ENCODE measurements at places on chromosomes 16 and 17.

- DNase-seq, result no peak
These were observed 18.1 kb downstream of the ABCA6 start for GRCh38 chr17:69123626-69124025.

DNA sequence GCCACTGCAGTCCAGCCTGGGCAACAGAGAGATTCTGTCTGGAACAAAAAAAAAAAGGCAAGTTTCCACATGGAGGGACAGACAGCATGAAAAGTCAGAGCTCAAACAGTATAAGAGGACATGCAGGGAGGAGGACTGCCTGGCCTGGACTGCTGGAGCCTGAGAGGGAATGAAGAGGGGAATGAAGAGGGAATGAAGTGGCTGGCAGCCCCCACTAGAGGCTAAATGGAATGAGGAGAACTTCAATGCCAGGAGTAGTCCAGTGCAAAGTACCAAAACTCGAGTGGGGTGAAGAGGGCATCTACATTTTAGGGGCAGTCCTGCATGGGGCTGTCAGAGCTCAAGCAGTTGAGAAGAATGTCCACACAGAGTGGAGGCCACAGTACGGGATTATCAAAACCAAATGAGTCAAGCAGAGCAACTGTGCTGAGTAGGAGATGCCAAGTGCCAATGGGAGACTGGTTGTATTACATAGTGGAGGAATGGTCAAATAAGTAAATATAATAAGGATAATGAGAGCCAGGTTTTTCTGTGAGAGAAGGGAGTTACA is 22.9 kb downstream of the IKZF3 start:
- DNase-seq, result no peak

- DNase-seq, result no peak
These were observed 2.4 kb downstream of the CRAMP1 start for GRCh38 chr16:1614456-1615102.

DNA sequence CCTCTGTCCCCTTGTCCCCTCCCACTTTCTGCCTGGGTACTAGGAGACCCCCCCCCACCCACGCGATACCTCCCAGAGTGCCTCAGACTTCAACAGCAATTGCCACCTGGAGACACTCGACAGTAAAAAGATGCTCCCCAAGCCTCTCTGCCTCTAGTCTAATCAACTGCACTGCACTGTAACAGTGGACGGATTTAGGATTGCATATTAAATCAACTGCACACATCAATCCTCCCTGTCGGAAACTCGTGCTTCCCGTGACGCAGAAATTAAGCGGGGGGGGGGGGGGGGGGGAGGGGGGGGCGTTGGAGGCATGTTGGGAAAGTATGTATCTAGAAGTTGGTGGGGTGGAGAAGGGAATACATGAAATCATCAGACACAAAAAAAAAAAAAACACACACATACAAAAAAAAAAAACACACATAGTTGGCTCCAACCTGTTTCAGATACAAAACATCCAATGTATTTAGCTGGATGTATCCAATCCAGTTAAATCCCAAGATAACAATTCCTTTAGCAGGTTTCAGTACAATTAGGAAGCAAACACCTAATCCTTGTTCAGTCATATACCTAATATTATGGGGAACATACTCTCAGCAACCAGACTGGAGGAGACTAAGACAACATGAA is 29.7 kb downstream of the FAM222B start:
- peak; percentile 71 for DNase-seq

- no peak for DNase-seq
These were observed 25.3 kb upstream of the LITAF start for GRCh38 chr16:11611871-11612664.

DNA sequence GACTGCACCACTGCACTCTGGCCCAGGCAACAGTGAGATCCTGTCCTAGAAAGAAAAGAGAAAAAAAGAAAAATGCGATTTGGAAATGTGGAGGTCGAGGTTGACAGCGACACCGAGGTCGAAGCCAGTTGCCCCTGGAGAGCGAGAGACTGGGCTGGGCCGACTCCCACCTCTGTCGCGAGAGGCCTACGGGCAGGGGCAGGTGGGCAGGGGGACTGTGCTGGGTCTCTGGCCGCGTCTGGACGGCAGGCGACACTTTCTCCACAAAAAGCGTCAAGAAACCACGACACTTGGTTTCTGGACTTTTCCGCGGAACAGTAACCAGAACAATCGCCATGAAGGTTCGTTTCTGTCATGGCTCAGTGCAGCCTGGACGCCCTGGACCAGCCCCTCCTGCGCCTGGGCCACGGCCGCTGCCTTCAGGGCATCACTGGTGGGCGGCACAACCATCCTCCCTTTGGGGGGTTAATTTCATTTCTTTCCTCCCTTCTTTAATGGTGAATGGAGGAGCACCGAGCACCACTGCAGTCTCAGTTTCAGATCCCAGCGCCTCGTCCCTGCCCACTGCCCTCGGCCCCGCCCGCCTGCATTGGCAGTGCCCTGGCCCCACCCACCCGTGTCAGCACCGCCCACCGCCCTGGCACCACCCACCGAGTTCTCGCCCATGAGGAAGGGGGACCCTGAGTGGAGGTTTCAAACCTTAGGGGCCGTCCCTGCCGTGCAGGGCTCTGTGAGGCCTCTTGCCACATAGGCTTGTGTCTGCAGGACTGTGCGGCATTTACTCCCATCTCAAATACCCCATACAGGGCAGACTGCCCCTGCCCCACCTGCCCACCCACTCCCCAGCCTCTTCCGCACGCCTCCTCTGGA is 18.5 kb upstream of the CDH15 start:
- DNase-seq, result no peak

DNA sequence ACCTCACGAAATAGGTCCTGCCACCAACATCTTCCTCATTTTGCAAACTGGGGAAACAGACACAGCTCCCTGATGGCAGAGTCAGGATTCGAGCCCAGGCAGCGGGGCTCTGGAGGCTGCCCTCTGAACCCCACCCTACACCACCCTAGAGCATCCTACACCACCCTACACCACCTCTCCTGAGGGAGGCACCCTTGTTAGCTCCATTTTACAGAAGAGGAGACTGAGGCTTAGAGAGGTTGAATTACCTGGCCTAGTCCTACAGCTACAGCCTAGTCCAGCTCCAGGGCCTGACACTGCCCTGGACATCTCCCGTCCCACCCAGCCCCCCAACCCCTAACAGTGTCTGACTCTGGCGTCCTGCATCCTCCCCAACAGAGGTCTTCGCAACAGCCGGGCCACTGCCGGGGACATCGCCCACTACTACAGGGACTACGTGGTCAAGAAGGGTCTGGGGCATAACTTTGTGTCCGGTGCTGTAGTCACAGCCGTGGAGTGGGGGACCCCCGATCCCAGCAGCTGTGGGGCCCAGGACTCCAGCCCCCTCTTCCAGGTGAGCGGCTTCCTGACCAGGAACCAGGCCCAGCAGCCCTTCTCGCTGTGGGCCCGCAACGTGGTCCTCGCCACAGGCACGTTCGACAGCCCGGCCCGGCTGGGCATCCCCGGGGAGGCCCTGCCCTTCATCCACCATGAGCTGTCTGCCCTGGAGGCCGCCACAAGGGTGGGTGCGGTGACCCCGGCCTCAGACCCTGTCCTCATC is 3.2 kb upstream of the NECAB2 start:
- DNase-seq, result no peak

DNA sequence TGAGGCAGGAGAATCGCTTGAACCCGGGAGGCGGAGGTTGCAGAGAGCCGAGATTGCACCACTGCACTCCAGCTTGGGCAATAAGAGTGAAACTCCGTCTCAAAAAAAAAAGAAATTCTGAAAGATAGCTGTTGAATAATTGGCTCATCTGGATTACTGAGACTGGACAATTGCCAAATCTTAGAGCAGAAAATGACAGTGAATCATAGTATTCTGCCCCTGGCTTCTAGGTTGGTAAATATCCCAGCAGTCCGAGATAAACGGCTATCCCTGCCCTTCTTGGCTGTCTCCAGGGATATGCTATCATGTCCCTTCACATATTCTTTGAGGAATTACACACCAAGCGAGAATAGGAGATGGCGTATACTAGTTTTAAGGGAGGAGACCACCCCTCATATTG is 35.5 kb upstream of the METTL16 start:
- DNase-seq, result peak; percentile 28

- peak; percentile 23 for DNase-seq
These were observed 19.2 kb downstream of the TMEM114 start for GRCh38 chr16:8571061-8571596.

DNA sequence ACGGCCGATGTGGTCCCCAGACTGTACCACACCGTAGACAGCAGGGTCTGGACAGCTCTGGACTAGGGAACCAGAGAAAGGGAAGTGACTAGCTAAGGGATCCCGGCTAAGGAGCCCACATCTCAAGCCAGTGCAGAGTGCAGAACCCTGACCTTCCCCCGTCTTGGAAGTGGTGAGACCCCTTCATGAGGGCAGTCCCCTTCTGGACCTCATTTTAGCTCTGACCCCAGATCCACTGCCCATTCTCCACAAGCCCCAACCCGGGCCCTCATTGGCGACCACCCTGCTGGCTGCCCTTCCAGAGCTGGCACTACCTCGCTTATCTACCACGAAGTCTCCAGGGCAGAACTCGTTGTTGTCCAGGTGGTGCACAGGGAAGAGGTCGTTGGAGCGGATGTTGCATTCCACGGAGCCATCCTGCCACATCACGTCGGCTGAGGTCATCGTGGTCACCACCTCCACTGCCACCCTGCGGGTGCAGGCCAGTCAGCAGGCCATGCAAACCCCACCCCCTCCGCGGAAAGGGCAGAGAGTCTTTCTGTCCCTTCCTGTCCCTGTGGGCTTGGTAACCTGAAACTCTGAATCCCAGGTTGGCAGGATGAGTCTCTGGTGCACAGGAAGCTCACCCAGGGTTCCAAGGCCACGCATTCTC is 14.2 kb downstream of the SPHK1 start:
- DNase-seq, result no peak

- peak; percentile 62 for DNase-seq
These were observed 8.5 kb downstream of the CSF3 start for GRCh38 chr17:40023590-40024292.

GRCh38 chr17:17556671-17557070 is 34.8 kb downstream of the PEMT start:
- DNase-seq, result no peak

- DNase-seq, result peak; percentile 60
These were observed 41.7 kb downstream of the EFCAB5 start for GRCh38 chr17:29982991-29983653.

- no peak for DNase-seq
These were observed 352.7 kb downstream of the XYLT1 start for GRCh38 chr16:17117906-17118577.

GRCh38 chr17:57671667-57672632 is 73.1 kb downstream of the CCDC182 start:
- DNase-seq, result peak; percentile 67

- no peak for DNase-seq
These were observed 192.7 kb downstream of the RPTOR start for GRCh38 chr17:80737106-80738019.

DNA sequence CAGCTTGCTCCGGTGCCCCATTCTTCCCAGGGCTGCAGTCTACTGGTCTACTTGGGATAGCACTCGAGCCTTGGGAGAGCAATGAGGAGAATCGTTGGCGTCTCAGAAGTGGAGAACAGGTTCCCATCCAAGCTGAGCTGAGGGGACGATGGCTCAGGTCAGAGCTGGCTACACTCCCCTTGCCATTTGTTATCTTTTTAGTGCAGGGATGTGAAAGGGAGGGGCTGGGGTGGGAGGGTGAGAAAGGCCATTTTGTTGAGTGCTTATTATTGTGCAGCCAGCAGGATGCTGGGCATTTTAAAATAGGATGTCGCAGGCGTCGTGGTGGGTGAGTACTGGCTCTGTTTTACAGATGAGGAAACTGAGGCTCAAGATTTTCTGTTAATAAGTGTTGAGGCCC is 410.8 kb downstream of the SNX29 start:
- no peak for DNase-seq

DNA sequence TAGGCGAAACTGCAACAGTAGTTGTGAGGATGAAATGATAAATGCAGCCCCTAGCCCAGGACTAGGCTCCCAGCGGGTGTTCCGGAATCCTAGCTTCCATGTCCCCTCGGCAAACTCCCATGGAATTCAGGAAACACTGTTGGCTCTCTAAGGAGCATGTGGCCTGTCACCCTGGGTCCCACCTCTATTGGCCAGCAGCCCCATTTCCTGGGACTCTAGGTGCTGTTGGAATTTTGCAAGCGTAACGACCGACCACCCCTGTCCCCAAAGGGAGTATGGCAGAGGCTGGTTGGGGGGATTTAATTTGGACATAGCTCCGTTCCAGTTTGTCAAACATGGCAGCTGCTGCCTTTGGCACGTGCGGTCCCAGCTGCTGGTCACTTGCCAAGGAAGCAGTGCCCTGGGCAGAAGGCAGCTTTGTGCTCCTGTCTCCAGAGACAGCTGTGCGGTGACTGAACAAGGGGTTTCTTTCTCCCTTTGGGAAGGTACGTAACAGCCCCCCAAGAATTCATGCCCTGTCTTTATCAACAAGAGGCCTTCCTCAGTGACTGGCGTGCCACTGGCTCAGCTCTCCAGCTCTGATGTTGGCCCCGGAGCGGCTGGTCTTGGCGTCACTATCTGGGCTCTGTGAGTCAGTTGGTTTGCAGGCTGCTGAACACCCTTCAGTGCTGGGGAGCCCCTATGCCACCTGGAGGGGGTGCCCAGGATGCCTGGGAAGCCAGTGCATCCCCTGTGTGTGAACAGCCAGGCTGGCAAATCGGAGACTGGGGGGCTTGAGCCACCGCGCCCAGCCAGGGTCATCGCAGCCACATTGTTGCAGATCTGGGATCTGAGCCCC is 235.2 kb upstream of the TNRC6C start:
- no peak for DNase-seq

GRCh38 chr17:37133136-37133535 is 184.4 kb downstream of the AATF start:
- DNase-seq, result no peak

- no peak for DNase-seq
These were observed 171.6 kb downstream of the CDH11 start for GRCh38 chr16:64950262-64950661.

- DNase-seq, result no peak
These were observed 2.5 kb downstream of the PSME3 start for GRCh38 chr17:42835732-42836131.

GRCh38 chr16:19911747-19912454 is 27.3 kb upstream of the GPRC5B start:
- no peak for DNase-seq

- DNase-seq, result peak; percentile 98
These were observed 26.0 kb downstream of the NECAB2 start for GRCh38 chr16:83994087-83994486.

DNA sequence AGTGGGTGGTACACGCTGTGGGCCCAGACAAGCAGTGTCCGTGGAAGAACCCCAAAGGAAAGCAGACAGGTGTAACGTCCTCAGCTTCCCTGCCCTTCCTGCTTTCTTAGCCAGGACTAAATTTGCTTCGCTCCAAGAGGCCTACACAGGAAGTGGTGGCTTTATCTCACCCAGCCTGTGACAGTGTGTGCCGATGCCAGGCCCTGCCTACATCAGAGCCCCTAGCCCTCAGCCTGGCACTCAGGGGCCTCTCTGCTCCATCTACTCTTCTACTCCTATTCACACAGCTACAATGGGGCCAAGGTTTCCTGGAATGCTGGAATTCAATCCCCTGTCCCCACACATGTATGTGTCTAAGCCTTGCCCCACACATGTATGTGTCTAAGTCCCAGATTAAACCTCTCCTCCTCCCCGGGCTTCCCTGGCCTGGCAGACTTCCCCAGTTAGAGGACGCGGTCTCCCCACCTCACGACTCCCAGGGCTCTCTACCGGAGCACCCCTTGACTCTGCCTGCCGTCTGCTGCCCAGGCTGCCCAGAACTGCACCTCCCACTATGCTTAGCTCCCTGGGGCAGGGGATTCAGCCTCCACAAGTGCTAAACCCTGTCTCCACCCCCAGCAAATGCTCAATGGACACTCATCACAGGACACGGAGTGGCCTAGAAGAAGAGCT is 8.2 kb downstream of the PGAP3 start:
- no peak for DNase-seq

GRCh38 chr17:9986754-9987382 is 81.8 kb upstream of the RCVRN start:
- no peak for DNase-seq

Data from fibroblast of mammary gland (primary cell).